ENCODE measurements at places on chromosomes 4 and X. TPM values are rescaled to one million over a fixed set of nuclear protein-coding genes. Genes with fewer than 3 reads are reported as not detected.

Gene ATP1B4
- total RNA-seq = not detected

Gene RAB41
- not detected for total RNA-seq

Gene IDUA
- total RNA-seq = 37.6 TPM

Gene FGFBP2
- total RNA-seq = not detected

Gene RBMXL3
- not detected for total RNA-seq

Gene TMPRSS11F
- total RNA-seq = not detected

Gene UGDH
- 71.1 TPM for total RNA-seq

Gene FAM149A
- total RNA-seq = 20.8 TPM

Gene SMR3B
- total RNA-seq = not detected

GRCh38 chrX:100076031-100076430, 334.0 kb downstream of the PCDH19 start:
- H3K4me1 ChIP-seq = no peaks in the 10 kb centered on the region
- H3K27me3 ChIP-seq = no peaks in the 10 kb centered on the region
- H3K4me3 ChIP-seq = no peak overlapping the region
- no peak for DNase-seq

GRCh38 chrX:72126048-72126415, 5.7 kb downstream of the RTL5 start:
- H3K36me3 ChIP-seq = no peaks in the 10 kb centered on the region
- no peak for DNase-seq
- no peaks in the 10 kb centered on the region for H3K4me1 ChIP-seq
- H3K4me3 ChIP-seq = no peak overlapping the region
- no peak overlapping the region for H3K27ac ChIP-seq

GRCh38 chrX:7987160-7988012, 60.2 kb upstream of the PNPLA4 start:
- no peak overlapping the region for H3K27ac ChIP-seq
- H3K4me1 ChIP-seq = no peaks in the 10 kb centered on the region
- DNase-seq = no peak

- no peaks in the 10 kb centered on the region for H3K27me3 ChIP-seq
- DNase-seq = no peak
- H3K4me1 ChIP-seq = no peaks in the 10 kb centered on the region
- H3K27ac ChIP-seq = no peak overlapping the region
Observed at GRCh38 chrX:12741416-12741815, 49.8 kb upstream of the PRPS2 start.

GRCh38 chr4:163395758-163396157, 52.1 kb downstream of the NPY5R start:
- no peak overlapping the region for H3K27ac ChIP-seq
- no peaks in the 10 kb centered on the region for H3K4me1 ChIP-seq
- H3K27me3 ChIP-seq = no peaks in the 10 kb centered on the region
- no peak overlapping the region for H3K4me3 ChIP-seq

- H3K4me3 ChIP-seq = no peak overlapping the region
- no peaks in the 10 kb centered on the region for H3K36me3 ChIP-seq
- no peaks in the 10 kb centered on the region for H3K4me1 ChIP-seq
- H3K27ac ChIP-seq = no peak overlapping the region
- H3K27me3 ChIP-seq = no peaks in the 10 kb centered on the region
Observed at GRCh38 chrX:77434962-77435361, 12.2 kb upstream of the FGF16 start.

- no peaks in the 10 kb centered on the region for H3K4me1 ChIP-seq
- no peaks in the 10 kb centered on the region for H3K36me3 ChIP-seq
- no peaks in the 10 kb centered on the region for H3K27me3 ChIP-seq
- H3K4me3 ChIP-seq = no peak overlapping the region
- DNase-seq = no peak
Observed at GRCh38 chr4:29805245-29805644, 914.9 kb upstream of the PCDH7 start.

DNA sequence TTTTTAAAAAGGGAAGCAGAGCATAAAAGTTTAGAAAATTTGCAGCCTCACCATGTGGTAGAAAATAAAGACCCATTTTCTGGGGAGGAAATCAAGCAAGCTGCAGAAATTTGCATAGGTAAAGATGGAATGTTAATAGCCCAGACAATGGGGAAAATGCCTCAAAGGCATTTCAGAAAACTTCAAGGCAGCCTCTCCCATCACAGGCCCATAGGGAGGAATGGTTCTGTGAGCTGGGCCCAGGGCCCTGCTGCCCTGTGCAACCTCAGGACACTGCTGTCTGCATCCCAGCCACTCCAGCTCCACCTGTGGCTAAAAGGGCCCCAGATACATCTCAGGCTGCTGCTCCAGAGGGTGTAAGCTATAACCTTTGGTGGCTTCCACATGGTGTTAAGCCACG, 137.9 kb downstream of the INPP4B start:
- H3K4me3 ChIP-seq = no peak overlapping the region
- H3K27ac ChIP-seq = no peak overlapping the region
- no peaks in the 10 kb centered on the region for H3K4me1 ChIP-seq
- no peak for DNase-seq
- no peaks in the 10 kb centered on the region for H3K36me3 ChIP-seq
- H3K27me3 ChIP-seq = no peaks in the 10 kb centered on the region

DNA sequence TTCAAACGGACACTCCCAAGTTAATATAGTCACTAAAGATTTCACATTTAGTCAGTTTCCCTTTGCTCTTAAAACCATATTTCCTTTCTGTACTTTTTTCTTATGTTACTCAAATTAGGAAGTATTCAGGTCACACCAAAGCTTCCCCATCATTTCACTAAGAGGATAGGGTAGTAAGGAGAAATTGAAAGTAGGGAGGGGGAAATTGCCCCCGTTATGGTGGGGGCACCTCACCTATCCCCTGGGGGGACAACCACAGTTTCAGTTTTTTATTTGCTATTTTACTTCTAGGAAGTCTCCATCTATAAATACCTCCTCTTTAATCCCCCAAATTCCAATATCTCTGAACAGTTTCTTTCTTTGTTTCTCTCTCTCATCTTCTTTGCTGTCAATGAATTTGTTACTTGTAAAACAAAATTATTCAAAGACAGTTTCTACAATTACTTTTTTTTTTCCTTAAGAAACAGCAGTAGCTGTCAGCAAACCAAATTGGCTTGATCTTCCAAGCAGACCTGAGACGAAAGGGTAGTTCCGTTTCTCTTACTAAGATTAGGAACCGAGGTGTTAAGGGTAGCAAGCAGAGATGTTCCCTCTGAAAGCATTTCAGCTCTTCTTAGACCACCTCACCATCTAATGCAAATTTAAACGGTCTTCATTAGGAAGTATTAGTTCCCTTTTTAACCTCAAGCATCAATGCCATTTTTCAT, 160.2 kb upstream of the KLF3 start:
- no peak overlapping the region for H3K27ac ChIP-seq
- no peaks in the 10 kb centered on the region for H3K4me1 ChIP-seq
- no peak overlapping the region for H3K4me3 ChIP-seq
- no peak for DNase-seq

- no peak for DNase-seq
- peaks cover 44% of the 10 kb centered on the region for H3K36me3 ChIP-seq
- H3K27me3 ChIP-seq = no peaks in the 10 kb centered on the region
- H3K4me1 ChIP-seq = peaks cover 6% of the 10 kb centered on the region
- H3K4me3 ChIP-seq = no peak overlapping the region
- no peak overlapping the region for H3K27ac ChIP-seq
Observed at GRCh38 chr4:38691251-38692008, 27.4 kb downstream of the KLF3 start.

DNA sequence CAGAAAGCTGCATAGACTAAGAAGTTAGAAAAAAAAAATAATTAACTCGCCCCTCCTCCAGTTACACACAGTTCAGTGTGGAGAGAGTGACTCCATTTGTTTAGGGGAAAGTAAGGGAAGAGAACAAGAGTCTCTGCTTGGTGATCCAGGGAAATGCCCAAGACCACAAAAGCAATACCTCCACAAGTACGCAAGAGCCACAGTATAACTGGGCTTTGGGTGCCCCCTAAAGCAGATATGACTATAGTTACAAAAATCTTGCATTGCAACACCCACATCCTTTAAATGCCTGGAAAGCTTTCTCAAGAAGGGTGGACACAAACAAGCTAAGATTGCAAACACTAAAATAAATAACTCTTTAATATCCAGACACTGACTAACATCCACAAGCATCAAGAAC, 164.2 kb upstream of the NRK start:
- no peak overlapping the region for H3K27ac ChIP-seq
- H3K4me1 ChIP-seq = no peaks in the 10 kb centered on the region
- H3K36me3 ChIP-seq = no peaks in the 10 kb centered on the region
- DNase-seq = no peak
- no peak overlapping the region for H3K4me3 ChIP-seq

DNA sequence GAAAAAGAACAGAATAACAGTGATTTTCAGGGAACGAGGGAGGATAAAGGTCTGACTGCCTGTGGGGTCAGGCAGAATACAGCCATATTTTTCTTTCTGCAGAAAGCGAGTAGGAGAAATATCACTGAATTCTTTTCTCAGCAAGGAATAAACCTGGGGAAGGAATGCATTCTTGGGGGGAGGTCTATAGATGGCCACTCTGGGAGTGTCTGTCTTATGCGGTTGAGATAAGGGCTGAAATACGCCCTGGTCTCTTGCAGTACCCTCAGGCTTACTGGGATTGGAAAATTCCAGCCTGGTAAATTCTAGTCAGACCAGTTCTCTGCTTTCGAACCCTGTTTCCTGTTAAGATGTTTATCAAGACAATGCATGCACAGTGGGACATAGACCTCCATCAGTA, 26.3 kb downstream of the CNGA1 start:
- H3K27ac ChIP-seq = no peak overlapping the region
- no peaks in the 10 kb centered on the region for H3K36me3 ChIP-seq
- no peak for DNase-seq
- no peaks in the 10 kb centered on the region for H3K4me1 ChIP-seq
- no peak overlapping the region for H3K4me3 ChIP-seq

- no peak overlapping the region for H3K4me3 ChIP-seq
- H3K4me1 ChIP-seq = no peaks in the 10 kb centered on the region
- no peaks in the 10 kb centered on the region for H3K36me3 ChIP-seq
- no peak overlapping the region for H3K27ac ChIP-seq
Observed at GRCh38 chr4:94926936-94927335, 169.2 kb downstream of the BMPR1B start.

DNA sequence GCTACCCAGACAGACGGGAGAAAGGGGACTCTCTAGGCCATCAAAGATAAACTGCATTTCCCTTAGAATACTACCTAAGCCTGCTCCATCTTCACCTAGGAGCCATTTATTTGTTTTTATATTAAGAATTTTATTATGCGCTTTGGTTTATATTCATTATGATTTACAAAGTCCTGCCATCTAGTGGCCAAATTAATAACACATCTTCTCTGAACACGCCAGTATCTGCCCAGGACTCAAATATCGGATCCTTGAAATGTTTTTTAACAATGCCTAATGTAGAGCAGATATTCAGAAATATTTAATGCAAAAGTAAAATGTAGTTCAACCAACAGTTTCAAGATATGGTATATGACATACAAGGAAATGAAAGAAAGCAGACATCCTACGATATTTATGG, 20.8 kb upstream of the PRPS2 start:
- no peak overlapping the region for H3K4me3 ChIP-seq
- H3K27ac ChIP-seq = no peak overlapping the region
- H3K4me1 ChIP-seq = no peaks in the 10 kb centered on the region
- no peaks in the 10 kb centered on the region for H3K27me3 ChIP-seq
- no peaks in the 10 kb centered on the region for H3K36me3 ChIP-seq

DNA sequence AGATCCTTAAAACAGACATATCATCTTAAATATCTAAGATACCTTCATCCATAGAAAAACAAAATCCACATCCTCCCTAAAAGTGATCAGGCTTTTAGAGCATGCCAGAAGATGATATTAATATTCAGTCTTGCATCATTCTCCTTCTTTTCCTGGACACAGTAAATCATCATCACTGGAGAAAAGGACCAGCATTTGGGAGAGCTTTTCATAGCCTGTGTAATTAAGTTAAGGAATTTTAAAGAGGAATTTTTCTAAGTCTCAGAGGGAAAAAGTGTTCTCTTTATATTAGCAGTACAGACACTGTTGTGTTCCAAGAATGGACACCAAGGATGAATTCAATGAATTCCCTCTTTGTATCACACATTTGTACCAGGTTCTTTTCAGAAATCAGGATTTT, 696 bp downstream of the SCRG1 start:
- no peaks in the 10 kb centered on the region for H3K4me1 ChIP-seq
- H3K4me3 ChIP-seq = no peak overlapping the region
- no peak for DNase-seq

DNA sequence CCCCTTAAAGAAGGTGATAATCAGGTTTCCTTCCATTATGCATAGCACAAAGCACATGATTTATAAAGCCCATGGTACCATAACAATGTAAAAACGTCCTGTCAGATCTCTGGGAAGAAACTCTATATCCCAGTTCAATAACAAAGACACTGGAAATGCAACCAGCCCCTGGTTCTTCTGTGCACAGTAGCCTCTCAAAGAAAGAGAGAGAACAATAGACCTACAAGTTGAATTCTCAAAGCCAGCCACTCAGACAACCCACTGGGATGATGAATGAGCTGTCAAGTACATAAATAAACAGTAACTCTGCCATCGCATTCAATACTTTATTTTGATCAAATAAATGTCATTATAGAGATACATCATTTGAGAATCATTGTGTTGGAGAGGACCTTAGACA, 400.1 kb upstream of the CPEB2 start:
- H3K27ac ChIP-seq = no peak overlapping the region
- no peak overlapping the region for H3K4me3 ChIP-seq
- no peaks in the 10 kb centered on the region for H3K27me3 ChIP-seq

GRCh38 chr4:60327651-60328050, 872.5 kb upstream of the ADGRL3 start:
- H3K36me3 ChIP-seq = no peaks in the 10 kb centered on the region
- H3K27ac ChIP-seq = no peak overlapping the region
- DNase-seq = no peak
- no peak overlapping the region for H3K4me3 ChIP-seq
- no peaks in the 10 kb centered on the region for H3K4me1 ChIP-seq
- H3K27me3 ChIP-seq = no peaks in the 10 kb centered on the region

GRCh38 chr4:57083090-57083489, 27.1 kb downstream of the IGFBP7 start:
- peaks cover 34% of the 10 kb centered on the region for H3K4me1 ChIP-seq
- H3K4me3 ChIP-seq = no peak overlapping the region
- H3K27ac ChIP-seq = peak overlapping the region; percentile 45
- H3K27me3 ChIP-seq = no peaks in the 10 kb centered on the region
- DNase-seq = no peak

DNA sequence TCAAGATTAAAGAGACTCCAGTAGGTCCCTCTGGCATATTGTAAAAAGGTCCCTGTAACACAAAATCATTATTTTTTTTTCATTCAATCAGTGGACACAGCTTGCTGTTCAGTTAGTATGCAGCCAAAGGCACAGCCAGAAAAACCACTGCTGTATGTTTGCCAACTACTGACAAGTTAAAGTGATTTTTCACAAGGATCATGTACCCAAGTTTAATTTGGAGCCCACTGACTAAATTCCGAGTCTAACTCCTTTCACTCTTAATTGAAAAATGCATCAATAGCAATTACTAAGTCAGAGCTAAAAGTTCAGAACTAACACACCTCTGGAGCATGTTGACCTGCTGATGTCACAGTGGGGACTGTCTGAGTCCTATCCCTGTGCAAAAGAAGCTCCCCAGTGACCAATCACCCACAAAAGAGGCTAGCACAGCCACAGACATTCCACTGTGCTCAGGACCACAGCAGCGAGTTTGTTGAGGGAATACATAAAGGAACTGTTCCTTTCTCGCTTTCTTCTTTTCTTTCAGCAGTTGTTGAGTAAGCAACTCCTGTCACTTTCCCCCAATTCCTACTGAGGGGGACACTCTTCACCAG, 60.4 kb downstream of the STX18 start:
- no peak for DNase-seq
- H3K4me3 ChIP-seq = no peak overlapping the region
- no peaks in the 10 kb centered on the region for H3K27me3 ChIP-seq
- peak overlapping the region; percentile 22 for H3K27ac ChIP-seq
- no peaks in the 10 kb centered on the region for H3K36me3 ChIP-seq

GRCh38 chrX:20437683-20438082, 171.0 kb upstream of the RPS6KA3 start:
- H3K27ac ChIP-seq = no peak overlapping the region
- H3K36me3 ChIP-seq = no peaks in the 10 kb centered on the region
- H3K4me1 ChIP-seq = no peaks in the 10 kb centered on the region
- H3K27me3 ChIP-seq = no peaks in the 10 kb centered on the region
